ENCODE measurements at places on chromosomes 7 and 10.

DNA sequence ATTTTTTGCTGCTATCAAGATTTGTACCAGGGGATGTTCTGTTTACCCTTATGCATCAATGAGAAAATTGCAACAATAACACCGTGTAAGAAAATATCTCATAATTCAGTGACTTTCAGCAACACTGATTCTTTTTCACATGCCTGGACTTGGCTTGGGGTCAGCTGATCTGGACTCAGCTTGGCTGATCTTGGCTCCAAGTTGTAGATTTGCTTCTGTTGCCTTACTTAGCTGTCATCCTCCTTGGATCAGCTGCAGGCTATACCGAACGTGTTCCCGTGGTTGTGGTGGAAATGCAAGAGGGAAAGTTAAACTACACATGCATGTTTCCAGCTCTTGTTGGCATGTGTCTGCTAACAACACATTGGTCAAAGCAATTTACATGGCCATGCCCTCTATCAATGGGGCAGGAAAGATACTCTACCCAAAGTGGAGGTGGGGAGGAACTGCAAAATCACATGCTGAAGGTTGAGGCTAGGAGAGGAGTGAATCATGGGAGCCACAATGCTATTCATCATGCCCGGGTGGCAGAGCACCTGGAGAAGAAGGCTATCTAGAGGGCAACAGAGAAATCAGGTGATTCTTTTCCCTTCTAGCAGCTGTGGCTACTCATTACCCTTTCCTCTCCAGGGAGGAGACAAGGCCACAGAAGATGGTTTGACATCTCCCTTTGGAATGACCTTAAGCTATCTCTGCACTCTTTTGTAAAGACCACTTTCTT is 1276.3 kb upstream of the AUTS2 start:
- DNase-seq: no peak

- DNase-seq: no peak
Observed at GRCh38 chr10:62527019-62527827, 153.1 kb downstream of the ZNF365 start.

- no peak for DNase-seq
Observed at GRCh38 chr7:33671531-33672262, 233.6 kb upstream of the BMPER start.

GRCh38 chr7:879706-880105 is 3.4 kb downstream of the GET4 start:
- DNase-seq: no peak

GRCh38 chr10:48496831-48497779 is 107.8 kb downstream of the ARHGAP22 start:
- no peak for DNase-seq

- no peak for DNase-seq
Observed at GRCh38 chr10:84135836-84136235, 3.5 kb upstream of the GHITM start.

DNA sequence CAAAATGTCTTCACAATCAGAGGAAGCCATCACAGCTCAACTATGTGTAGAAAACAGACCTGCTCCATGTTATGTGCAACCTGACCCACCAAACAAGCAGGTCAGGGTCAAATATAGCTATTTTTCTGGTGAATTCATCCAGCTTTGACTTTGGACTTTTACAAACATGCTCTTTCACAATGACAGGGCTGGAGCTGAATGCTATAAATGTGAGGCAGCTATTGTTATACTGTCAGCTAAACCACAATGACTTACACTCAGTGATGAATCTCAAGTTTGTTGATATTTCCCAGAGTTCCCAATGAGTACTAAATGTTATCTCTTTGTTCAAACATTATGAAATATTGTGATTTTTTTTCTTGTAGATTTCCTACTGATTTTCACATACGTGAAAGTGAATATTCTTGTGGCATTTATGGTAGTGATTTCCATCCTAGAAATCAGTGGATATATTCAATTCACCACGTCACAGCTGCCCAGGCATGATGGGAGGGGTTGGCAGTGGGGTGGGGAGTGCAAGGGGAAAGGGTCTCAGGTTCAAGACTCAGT is 2.5 kb upstream of the ITIH2 start:
- no peak for DNase-seq

DNA sequence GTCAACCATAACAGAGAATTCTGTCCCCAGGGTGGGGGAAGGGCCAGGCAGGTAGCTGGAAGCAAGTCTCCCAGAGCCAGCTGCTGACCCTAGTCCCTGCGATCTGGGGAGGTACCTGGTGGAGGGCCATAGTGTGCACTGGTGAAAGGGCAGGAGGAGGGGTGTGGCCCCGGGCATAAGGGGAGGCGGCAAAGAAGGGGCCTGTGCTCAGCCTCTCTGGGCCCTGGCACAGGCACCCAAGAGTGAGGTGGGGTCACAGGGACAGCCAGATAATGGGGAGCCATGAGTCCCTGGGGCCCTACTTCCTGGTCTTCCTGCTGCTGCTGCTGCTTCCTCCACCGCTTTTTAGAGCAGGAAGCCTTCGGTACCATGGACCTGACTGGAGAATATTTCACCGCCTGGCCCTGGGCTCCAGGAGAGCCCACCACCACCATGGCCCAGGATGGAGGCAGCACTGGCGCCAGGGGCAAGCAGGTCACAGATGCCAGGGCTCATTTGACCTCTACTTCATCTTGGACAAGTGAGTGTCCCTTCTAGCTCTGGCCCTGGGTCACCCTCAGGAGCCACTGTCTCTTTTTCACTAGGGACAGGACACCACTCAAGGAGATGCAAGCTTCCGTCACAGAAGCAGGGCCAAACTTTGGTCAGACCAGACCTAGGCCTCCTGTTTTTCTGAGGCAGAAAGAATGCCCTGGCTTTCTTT is at the start of gene ANTXRL:
TSS of gene ANTXRL (plus strand) at position 7 of the 703 bp plus-strand sequence. CDS start at position 273, 266 bp downstream.
- DNase-seq: no peak

- DNase-seq: no peak
Observed at GRCh38 chr10:93066544-93066913, 5.9 kb downstream of the CYP26C1 start.

GRCh38 chr10:95308389-95309302 is 17.8 kb upstream of the PDLIM1 start:
- peak; percentile 83 for DNase-seq

DNA sequence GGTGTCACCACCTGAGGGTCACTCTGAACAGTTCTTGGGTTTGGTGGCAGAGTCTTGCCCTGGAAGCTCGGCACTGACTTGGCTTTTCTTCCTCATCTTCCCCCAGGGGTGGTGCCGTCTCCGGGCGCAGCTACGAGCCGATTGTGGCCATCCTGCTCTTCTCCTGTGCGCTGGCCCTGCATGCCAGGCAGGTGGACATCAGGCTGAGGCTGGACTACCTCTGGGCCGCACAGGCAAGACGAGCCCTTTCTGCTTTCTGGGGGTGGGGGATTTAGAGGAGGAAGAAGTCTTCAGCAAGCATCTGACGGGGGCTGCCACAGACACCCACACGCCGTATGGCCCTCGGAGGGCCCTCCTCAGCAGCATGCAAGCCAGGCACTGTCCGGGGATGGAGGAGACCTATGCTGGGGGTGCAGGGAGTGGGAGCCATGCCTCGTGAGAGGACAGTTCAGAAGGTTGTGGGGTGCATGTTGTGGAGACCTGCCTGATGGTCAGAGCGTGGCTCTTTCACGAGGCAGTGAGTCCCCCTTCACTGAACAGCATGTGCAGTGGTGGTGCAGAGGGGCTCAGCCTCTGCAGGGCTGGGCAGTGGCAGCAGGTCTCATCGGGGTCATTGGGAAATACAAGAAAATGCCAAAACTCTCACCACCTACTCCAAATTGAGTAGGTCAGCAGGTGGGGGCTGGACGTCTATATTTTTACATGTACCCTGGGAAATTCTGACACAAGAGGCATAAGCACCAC is 112.4 kb downstream of the ADCY1 start:
- no peak for DNase-seq

Data from mesendoderm (in vitro differentiated cells).